ENCODE measurements at places on chromosomes 2 and 18.

GRCh38 chr2:207434899-207435465 is 94.8 kb upstream of the CREB1 start:
- no peak for DNase-seq

- no peak for DNase-seq
Observed at GRCh38 chr2:64730551-64731262, 77.0 kb upstream of the SERTAD2 start.

- DNase-seq: no peak
Observed at GRCh38 chr2:98507461-98507860, 62.8 kb downstream of the INPP4A start.

DNA sequence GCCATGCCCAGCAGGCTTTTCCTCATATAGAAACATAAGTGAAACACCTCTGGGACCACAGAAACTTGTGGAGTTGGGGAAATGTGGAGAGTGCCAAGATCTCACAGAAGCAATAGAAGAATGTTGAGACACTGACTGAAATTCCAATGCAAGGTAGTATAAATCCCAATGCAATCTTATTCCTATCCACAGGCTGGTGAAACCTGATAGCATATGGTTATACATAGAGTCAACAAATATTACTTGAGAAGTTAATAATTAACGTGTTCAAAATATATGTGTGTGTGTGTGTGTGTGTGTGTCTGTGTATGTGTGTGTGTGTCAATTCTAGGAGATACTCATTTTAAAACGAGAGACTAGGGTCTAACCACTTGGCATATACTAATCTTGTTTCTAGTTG is 776.8 kb upstream of the ACVR2A start:
- DNase-seq: no peak

DNA sequence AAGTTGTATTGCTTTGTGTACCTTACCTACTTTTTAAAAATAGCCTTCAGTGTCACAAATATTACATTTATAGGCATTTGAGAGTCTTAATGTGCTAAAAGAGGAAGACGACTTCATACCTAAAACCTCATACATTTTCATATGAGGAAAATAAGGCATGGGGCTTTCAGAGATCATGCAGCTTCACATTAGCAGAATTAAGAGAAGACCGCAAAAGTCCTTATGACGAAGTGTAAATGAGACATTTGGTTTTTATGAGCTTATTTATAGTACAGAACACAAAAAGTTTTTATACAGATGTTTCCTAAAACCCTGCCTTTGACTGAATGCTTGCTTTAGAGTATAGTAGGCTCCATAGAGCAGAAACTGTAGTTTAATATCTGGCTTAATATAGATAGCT is 10.1 kb upstream of the CCDC138 start:
- DNase-seq: no peak

- DNase-seq: no peak
Observed at GRCh38 chr2:61144697-61145268, 17.2 kb upstream of the C2orf74 start.

GRCh38 chr18:79713341-79713740 is 33.7 kb downstream of the CTDP1 start:
- DNase-seq: no peak

- no peak for DNase-seq
Observed at GRCh38 chr18:427005-427404, 73.5 kb downstream of the COLEC12 start.

DNA sequence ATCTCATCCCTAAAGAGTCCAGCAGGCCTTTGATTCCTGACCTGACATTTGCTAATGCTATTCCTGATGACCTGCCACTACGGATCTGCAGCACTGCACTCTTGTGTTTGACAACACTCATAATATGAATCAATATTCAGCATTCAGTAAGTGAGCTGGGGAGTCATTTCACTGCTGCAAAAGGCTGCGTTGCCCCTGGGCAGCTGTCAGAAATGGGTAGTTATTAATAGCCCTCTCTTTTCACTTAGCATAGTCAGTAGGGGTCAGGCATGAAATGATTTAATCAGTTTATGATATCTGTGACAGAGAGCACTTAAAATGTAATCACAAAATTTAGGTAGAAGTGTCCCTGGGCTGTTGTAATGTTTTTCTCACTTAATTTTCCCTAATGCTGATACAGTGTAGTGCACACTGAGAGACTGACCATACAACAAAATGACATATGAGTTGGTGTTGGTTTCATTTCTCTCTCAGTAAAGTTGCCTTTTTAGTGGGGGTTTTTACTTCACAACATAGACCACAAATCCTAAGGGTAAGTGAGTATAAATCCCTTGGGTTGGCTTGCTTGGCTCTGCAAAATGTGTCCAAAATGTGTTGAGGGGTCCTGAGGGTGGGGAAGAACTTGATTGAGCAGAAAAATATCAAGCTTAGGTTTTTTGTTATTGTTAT is 184.8 kb downstream of the CAMKMT start:
- DNase-seq: no peak

GRCh38 chr2:152682663-152683062 is 34.6 kb downstream of the PRPF40A start:
- no peak for DNase-seq

DNA sequence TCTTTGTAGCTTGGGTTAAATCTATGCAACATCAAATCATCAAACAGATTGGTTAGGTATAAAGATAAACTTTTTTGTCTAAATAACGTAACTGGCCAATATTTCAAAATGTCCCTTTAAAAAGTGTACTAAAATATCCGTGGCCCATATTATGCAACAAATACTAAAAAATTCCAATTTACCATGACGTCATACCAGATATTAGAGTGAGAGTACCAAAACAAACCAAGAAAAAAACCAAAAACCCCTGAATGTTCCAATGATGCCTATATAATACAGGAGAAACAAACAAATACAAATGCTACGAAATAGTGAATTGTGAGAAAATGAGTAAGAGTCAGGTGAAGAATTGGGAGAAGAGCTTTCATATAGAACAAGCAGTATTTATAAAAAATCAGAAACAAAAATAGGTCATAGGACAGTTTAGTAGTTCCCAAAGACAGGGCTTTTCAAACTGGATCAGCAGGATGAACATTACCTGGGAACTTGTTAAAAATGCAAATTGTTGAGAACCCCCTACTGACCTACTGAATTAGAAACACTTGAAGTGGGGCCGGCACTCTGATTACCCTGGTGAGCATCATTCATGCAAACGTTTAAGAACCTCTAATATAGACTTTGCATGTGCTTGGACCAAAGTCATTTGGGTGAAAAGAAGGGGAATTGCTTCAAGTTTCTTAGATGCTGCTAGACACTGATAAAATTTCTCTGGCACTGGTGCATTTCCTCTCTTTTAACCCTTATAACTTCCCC is 753.7 kb downstream of the DSC3 start:
- no peak for DNase-seq

DNA sequence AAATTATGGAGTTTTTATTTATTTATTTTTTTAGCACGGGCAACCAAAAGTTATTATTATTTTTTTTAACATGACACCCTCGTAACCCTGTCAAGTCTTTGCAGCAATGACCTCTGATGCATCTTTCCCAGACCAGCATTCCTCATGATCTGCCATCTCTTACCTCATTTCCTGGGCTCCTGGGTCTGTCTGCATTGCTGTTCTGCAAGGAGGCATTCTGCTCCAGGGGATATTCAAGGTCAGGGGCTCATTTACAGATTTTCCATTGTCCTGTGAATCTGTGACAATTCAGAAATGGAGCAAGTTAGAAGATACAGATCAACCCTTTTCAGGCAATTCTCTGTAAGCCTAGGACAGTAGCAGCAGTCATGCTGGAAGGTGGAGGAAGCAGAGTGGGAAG is 43.0 kb downstream of the NGEF start:
- no peak for DNase-seq

GRCh38 chr18:78857314-78858150 is 122.1 kb upstream of the SALL3 start:
- no peak for DNase-seq

All from HCT116 (cell line).